Thymus (tissue), 14 donors: ENCODE measurements at places on chromosomes 5 and 9. TPM values are rescaled to one million over a fixed set of nuclear protein-coding genes. Genes with fewer than 3 reads are reported as not detected.

- H3K4me1 ChIP-seq = no peaks in the 10 kb centered on the region
- no peaks in the 10 kb centered on the region for H3K36me3 ChIP-seq
- no peak for DNase-seq
- no peak overlapping the region for H3K27ac ChIP-seq
- H3K4me3 ChIP-seq = no peak overlapping the region
Observed at GRCh38 chr5:112069329-112069728, 312.3 kb upstream of the NREP start.

- H3K4me3 ChIP-seq = no peak overlapping the region
- no peaks in the 10 kb centered on the region for H3K27me3 ChIP-seq
- H3K36me3 ChIP-seq = no peaks in the 10 kb centered on the region
- peak; percentile 64 for DNase-seq
- peak overlapping the region; percentile 87 for H3K27ac ChIP-seq
- H3K4me1 ChIP-seq = peaks cover 19% of the 10 kb centered on the region
Observed at GRCh38 chr5:56148453-56148971, 84.6 kb downstream of the ANKRD55 start.

GRCh38 chr5:172751761-172752510, 19.1 kb downstream of the DUSP1 start:
- no peaks in the 10 kb centered on the region for H3K36me3 ChIP-seq
- H3K4me3 ChIP-seq = no peak overlapping the region
- no peak for DNase-seq
- peaks cover 4% of the 10 kb centered on the region for H3K27me3 ChIP-seq

The PCDHB16 gene
- 0.14 TPM for total RNA-seq
